ENCODE measurements at places on chromosomes 7 and 10.

DNA sequence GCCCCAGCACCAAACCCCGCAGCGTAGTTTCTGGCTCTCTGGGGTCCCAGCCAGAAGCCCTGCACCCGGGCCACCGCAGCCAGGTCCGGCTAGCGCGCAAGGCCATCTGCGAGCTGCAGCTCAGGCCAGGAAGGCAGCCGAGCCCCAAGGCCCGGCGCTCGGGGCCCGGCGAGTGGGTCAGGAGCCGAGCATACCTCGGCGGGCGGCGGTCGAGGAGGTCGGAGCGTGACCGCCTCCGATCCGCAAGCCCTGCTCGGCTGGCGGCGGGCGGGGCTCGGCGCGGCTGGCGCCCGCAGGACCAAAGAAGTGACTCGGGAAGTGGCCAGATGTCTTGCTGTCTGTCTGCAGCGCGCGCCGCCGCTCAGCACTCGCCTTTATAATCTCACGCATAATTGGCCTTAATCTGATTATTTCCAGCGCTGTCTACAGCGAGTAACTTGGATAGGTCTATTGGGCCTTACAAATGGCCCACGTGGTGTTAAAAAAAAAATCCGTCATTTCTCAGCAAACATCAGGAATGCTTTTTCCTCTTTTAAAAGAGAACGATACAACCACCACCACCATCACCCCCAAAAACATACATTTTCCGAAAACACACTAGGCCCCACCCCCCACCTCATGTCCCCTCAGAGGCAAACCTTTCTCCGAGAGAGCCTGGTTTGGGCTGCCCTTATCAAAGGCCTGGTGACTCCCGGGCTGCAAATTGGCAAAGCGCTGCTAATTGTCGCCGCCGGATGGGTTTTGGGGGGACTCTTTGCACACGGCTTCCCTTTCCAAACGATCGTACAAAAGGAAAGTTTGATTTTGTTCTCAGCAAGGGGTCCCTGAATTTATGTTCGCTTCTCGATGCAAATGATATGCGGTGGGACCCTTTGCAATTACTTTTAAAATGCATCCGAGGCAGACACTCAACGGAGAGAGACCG lies at the start of gene DRGX:
Gene DRGX, minus strand, starts transcription at position 349 of the 925 bp plus-strand sequence. CDS start 649 bp downstream, outside the sequence.
- DNase-seq: no peak

- no peak for DNase-seq
Observed at GRCh38 chr10:106947643-106948042, 216.9 kb downstream of the SORCS1 start.

- DNase-seq: no peak
Observed at GRCh38 chr7:10300577-10300976, 673.1 kb upstream of the PHF14 start.

- no peak for DNase-seq
Observed at GRCh38 chr10:124677749-124678556, 66.2 kb downstream of the FAM53B start.

- DNase-seq: no peak
Observed at GRCh38 chr10:68576118-68576517, 16.0 kb downstream of the TET1 start.

- no peak for DNase-seq
Observed at GRCh38 chr10:79356104-79356503, 8.8 kb downstream of the PPIF start.

GRCh38 chr10:132363921-132364593 lies 32.1 kb downstream of the LRRC27 start:
- no peak for DNase-seq

- no peak for DNase-seq
Observed at GRCh38 chr10:118115701-118116100, 69.0 kb upstream of the RAB11FIP2 start.

DNA sequence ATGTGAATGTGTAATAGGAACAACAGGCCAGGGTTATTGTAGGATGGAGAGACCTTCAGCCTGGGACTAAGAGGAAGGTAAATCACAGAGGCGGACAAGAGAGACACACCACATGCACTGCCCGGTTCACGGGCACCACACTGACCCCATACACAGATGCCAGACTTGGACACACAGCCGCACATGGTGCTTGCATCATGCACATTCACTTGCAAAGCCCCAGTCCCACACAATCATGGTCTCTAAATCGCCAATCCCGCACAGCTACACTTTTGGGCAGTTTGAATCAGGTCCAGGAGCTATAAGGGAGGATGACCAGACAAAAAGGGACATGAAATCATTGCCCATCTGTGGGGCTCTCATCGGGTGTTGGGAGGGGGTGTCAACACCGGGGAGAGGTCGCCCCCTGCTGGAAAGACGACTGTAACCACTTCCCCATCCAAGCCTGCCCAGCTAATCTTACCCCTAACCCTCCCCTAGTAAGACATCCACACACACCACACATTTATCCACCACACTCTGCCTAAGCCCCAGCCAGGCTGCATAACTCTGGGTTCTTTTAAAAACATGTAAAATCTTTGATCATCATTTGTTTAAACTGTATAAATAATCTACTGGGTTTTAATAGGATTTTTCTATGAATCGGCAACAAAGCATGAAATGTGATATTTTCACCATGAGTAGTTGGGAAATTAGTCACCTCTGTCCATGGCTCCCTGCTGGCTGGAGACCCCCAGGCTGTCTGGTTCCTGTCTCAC lies 40.5 kb upstream of the SLF2 start:
- no peak for DNase-seq

DNA sequence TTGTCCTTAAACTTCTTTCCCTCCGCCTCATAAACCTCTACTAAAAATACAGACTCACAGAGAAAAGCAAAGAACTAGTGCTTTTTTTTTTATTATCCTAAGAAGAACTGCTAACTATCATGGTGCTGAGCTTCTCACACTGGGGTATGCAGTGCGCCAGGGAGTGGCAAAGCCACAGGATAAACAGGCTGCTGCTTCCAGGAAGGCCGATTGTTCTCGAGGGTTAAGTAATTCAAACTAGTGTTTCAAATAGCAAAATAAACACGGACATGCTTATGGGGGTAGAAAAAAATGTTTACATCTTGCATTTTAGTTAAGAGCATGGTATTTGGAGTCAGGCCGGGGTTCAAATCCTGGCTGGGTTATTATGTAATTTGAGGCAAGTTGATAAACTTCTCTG lies 157.0 kb downstream of the TAX1BP1 start:
- DNase-seq: no peak

DNA sequence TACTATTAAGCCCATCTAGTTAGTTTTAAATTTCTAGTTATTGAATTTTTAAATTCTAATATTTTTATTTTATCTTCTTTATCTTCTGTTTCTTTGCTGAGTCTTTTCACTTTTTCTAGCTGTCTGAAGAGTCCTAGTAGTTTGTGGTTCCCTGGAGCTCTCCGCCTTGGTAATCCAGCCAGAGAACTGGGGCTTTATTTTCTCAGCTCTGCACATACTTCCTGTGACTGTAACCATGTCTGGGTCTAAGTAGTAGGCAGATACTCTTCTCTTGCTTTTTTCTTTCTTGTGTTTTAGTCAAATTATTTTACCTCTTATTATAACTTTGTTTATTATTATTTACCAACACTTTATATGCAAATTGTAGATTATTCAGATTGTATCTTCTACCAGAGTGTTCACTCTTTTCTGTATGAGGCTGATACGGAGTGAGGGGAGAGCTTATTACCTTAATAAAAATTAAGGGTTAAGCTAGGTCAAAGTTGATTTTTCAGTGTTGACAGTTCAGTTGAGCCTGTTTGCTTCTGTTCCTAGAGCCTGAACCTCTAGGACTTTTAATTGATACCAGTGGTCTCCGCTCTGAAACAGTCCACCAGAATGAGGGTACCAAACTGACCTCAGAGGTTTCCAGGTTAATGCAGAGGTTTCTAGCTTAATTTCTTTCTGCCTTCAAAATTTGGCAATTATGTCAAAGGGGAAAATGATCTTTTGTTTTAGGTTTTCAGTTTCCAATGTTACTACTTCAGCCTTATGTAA lies 155.4 kb downstream of the ADK start:
- DNase-seq: no peak

- DNase-seq: no peak
Observed at GRCh38 chr7:17792075-17792936, 148.0 kb downstream of the SNX13 start.

All from HS-5 (cell line).